ENCODE measurements at places on chromosomes 12 and 14. TPM values are rescaled to one million over a fixed set of nuclear protein-coding genes. Genes with fewer than 3 reads are reported as not detected.
A peak's percentile ranks its signal among the peaks of the same experiment; 100 is the strongest.

Gene GUCY2C
- 85.7 TPM for total RNA-seq

Gene BICDL1
- total RNA-seq, result 3.2 TPM

Gene CLEC9A
- 0.48 TPM for total RNA-seq

Gene OTOGL
- not detected for total RNA-seq

Gene SLC5A8
- not detected for total RNA-seq

Gene KRT85
- not detected for total RNA-seq

Gene SH2B3
- 36.4 TPM for total RNA-seq

Gene DTX1
- total RNA-seq, result 3.0 TPM

Gene CRACR2A
- 165 TPM for total RNA-seq

Gene KERA
- total RNA-seq, result not detected

Gene OR5AU1
- not detected for total RNA-seq

Gene SOX5
- 1.00 TPM for total RNA-seq

DNA sequence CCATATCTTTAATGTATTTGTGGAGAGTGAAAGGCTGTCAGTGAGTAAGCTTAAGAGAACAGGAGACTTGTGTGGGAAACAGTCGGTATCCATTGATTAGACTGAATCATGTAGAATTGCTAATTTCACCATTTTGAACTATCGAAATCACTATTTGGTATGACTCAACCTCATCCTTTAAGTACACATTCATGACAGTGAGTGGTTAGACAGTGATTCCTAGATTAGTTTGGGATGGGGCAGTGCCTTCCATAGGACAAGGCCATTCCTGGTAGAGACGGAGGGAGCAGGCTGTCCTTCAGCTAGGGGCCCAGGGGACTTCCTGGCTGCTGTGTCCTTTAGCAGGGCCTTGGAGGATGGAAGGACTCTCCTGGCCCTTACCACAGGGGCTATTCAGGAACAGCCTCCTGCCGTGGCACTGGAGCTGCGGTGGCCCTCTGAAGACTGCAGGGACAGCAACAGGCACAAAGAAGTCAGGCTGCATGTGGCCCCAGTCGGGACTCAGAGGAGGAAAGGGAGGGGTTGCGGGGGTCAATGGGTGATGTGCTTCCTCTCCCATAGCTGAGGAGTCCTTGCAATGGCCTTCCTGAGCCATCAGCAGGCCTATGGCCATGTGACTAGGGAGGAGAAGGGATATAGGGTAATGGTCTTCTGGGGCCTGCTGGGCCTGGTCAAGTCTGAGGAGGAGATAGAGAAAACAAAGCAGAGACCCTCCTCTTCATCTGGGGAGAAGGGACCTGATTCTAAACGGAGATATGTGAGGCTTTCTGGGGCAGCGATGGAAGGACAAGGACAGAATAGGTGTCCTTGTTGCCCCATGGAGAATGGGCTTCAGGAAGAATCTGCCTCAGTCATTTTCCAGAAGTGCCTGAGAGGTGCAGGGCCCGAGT lies 11.2 kb downstream of the SERPINA1 start:
- no peak for DNase-seq

- no peak for DNase-seq
Observed at GRCh38 chr14:44477953-44478352, 29.1 kb downstream of the FSCB start.

- no peak for DNase-seq
Observed at GRCh38 chr14:56237398-56237797, 119.2 kb downstream of the PELI2 start.

DNA sequence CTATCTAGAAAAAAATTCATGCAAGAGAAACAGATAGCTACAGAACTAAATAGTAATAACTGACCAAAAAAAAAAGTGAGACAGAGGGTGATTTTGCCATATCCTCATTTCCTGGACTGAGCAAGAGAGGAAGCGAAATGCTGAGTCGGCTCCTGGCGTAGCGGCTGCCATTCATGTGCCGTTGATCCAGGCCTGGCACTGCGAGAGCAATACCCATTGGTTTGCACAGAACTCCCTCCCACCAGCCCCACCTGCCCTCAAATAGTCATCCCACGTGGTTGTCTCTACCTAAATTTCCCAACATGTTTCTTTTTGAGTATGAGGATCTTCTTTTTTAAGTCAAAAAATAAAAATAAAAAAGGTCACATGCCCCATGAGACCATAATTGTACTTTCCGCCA lies 9.4 kb upstream of the WNT5B start:
- peak; percentile 35 for DNase-seq

GRCh38 chr12:1929985-1930802 lies 11.7 kb upstream of the CACNA2D4 start:
- DNase-seq, result no peak

- DNase-seq, result no peak
Observed at GRCh38 chr12:95972832-95973456, 23.2 kb downstream of the HAL start.

- DNase-seq, result no peak
Observed at GRCh38 chr14:91100102-91100501, 13.8 kb upstream of the DGLUCY start.

DNA sequence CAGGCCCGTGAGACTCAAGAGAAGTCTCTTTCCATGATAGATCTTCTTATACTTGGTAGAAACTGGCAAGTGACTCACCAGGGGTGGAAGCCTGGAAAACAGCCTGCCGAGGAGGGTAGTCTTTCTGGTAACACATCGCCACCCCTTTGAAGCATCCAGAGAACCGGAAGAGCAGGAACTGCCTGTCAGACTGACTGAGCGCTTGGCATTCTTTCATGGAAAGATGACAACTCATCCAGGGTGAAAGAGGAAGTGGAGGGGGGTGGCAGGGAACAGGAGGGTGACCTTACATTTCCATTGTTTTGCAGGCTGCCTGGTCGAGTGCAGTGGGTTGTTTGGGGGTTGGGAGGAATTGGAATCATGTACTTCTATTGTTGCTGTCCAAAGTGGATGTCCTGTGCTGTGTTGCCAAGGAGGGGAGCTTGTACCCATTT lies 34.5 kb downstream of the PRKCH start:
- no peak for DNase-seq

DNA sequence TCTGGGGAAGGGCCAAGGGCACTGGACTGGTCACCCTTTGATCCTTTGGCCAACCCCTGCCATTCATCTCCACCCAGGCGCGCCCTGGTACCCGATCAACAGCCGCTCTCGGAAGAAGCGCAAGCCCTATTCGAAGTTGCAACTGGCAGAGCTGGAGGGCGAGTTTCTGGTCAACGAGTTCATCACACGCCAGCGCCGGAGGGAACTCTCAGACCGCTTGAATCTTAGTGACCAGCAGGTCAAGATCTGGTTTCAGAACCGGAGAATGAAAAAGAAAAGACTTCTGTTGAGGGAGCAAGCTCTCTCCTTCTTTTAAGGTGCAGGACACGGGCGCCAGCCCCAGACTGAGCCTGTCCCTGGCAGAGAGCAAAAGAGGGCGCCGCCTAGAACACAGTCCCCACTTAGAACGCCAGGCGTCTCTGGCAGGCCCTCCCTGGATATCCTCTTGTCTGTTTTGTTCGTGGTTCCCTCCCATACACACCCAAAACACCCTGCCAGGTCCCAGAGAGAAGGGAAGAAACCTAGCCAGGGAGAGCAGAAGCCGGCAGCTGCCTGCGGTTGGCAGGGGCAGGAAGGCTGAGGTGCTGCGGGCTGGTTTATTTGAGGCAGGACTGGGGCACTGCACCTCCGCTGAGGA lies 1.7 kb downstream of the HOXC12 start:
- no peak for DNase-seq

DNA sequence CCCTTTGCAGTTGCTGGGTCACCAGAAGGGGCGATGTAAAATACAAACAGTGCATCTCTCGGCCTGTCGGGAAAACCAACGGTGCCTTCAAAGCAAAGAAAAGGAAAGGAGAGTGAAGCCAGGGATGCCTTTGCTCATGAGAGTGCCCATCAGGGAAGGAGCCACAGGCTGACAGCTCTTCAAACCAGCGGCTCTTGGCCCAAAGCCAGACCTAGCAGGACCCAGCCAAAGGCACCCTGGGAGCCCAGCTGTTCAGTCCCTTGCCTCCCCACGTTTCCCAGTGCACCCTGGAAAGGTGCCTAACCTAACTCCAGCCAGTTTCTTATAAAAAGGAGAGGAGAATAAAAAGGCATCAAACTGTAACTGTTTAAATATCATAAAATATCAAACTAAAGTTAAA lies 29.2 kb downstream of the PRMT8 start:
- peak; percentile 22 for DNase-seq

DNA sequence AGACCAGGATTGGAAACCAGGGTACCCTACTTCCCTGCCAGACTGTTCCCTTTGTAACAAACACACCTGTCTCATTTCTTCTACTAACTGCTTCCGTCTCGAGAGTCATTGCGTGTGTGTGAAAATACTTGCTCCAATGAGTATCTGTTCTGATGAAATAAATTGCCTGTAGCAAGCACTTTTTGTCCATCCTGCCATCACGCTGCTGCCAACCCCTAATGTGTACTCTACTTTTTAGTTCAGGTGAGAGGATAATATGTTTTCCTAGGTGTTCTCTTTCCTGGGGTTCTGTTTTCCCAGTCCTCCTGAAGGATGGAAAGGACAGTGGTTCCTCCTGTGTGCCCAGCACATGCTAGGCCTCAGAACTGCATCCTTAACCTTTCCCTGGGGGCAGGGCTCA lies 1.0 kb downstream of the TUNAR start:
- DNase-seq, result no peak

DNA sequence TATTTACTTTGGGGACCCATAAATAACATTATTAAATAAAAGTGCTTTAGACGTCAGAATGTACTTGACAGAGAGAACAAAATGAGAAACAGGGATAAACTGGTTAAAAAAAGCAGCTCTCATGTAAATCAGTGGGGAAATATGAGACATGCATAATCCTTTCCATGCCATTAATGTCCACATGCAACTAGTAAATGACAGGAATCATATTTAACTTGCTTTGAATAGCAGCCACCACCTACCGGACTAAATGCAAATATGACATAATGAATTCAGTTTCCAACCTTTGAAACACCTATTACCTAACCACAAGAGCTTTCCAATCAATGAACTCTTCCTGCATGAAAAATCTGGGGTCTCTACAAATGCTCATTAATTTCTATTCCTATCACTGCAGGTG lies 19.6 kb downstream of the FGD6 start:
- DNase-seq, result no peak

- DNase-seq, result no peak
Observed at GRCh38 chr14:73240816-73241480, 3.6 kb downstream of the PAPLN start.

GRCh38 chr12:60035835-60036234 lies 440.0 kb downstream of the SLC16A7 start:
- no peak for DNase-seq

GRCh38 chr12:55641595-55641994 lies 4.9 kb downstream of the OR10P1 start:
- no peak for DNase-seq

DNA sequence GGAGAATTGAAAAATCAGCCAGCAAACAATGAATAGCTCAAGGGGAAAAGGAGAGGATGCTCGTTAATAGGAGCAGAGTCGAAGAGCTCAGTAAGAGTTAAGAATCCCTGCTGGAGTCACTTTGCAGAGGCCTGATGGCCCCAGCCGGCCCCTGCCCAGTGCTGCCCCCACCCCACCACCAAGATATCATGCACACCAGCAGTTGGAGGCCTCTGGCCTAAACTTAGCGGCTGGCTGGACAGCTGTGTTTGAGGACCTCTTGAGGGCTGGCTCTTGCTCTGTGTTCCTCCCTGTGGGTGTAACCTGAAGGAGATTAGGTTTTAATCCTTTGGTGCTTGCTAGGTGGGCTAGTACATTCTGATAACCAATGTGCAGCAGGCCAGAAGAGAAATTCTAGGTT lies 142.0 kb downstream of the PLXNC1 start:
- no peak for DNase-seq
